ENCODE measurements at places on chromosomes 13 and 19.
A peak's percentile ranks its signal among the peaks of the same experiment; 100 is the strongest.

DNA sequence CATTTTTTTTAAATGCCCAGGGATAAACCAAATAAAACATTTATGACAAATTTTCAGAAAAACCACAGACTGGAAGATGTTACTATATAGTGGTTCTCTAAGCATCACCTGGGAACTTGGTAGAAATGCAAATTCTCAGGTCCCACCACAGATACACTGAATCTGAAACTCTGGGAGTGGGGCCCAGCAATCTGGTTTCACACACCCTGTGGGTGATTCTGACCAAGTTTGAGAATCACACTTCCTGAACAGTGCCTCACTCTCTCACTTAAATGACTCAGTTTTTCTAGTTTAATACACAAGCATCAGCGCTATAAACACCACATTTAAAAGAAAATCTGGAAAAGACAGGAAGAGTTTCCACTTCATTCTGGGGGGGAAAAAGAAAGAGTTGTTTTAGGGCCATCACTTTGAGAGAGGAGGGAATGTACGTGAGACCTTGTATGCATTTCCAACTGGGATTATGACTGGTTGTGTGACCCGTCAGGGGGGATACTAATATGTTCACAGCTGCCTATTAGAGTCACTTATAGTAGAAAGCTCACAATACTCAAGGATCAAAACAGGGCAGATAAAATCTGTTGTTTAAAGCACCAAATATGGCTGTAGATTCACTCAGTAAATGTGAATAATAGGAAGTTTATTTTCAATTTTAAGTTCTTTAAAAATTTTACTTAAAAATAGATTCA lies 567.7 kb downstream of the GPC6 start:
- no peak for DNase-seq

DNA sequence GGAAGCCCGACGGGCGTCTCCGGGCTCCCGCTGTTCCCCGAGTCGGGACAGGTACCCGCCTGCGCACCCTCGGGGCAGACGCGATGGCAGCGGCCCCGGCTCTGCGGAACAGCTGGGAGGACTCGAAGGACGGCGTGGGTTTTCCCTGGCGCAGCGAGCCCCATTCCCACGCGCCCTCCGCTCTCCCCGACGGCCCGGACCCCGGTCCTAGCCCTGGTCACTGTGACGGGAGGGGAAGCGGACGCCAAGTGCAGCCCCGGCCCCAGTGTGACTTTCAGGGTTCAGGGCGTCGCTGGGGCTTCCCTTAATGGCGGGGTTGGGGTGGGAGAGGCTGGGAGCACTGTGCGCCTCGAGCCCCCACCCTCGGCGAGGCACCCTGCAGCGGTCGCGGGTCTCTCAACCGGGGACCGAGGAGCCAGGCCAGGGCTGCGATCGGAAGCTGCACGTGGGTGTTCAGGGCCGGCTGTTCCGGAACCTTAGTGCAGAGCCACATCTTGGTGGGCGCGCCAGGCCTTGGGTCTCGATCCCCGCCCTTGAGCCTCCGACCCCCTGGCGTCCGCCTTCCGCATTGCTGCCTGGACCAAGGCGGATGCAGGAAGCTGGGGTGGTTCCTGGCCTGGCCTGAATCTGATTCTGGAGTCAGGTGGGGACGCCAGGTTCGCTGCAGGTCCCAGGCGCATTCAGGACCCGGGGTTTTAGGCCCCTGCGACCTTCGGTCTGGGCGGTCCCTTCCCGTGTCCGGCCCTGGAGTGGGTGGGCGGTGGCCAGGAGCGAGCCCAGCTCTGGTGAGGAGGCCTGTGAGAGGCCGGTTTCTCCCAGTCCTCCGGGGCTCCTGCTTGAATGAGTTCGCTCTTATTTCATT lies 3.5 kb downstream of the LGALS7B start:
- peak; percentile 59 for DNase-seq

GRCh38 chr13:48729856-48730255 lies 76.1 kb downstream of the CYSLTR2 start:
- no peak for DNase-seq

GRCh38 chr19:512547-513365 lies 5.5 kb downstream of the TPGS1 start:
- DNase-seq, result no peak

DNA sequence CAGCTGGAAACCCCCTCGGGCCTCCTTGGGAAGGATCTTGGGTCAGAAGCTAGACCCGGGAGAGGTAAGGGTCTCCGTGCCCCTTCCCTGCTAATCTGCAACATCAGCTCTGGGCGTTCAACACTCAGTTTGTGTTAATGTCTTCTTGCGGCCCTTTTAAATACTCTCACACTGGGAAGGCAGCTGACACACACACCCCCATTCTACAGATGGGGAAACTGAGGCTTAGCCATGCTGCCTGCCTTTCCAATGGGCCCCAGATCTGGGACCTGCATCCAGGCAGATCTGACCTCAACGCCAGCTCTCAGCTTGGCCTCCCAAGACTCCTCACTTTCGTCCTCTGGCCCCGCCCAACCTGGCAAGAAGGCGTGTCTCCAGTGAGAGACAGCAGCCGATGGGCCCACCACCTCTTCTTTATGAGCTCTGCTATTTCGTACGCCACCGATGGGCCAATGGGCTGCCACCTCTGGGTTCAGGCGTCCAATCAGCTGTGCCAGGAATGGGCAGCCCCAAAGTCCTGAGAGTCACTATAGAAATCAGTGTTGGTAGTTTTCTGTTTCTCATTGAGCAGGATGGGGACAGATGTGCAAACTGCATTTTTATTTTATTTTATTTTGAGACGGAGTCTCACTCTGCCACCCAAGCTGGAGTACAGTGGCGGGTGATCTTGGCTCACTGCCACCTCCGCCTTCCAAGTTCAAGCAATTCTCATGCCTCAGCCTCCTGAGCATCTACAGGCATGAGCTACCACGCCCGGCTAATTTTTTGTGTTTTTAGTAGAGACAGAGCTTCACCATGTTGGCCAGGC lies 43.8 kb downstream of the DNM2 start:
- DNase-seq, result no peak

- no peak for DNase-seq
These were observed 67.2 kb upstream of the GPR183 start for GRCh38 chr13:99374169-99374991.

- no peak for DNase-seq
These were observed 267.3 kb downstream of the DLEU7 start for GRCh38 chr13:50576156-50576555.

- peak; percentile 3 for DNase-seq
These were observed 30.6 kb upstream of the DPP9 start for GRCh38 chr19:4754248-4754647.

- DNase-seq, result no peak
These were observed 126.5 kb upstream of the NBEA start for GRCh38 chr13:34815526-34815925.

- peak; percentile 98 for DNase-seq
These were observed at the start of gene ZNF91 for GRCh38 chr19:23395041-23395721. Gene ZNF91, minus strand, starts transcription at chr19:23395471. Its CDS starts 117 bp downstream, at chr19:23395354.

- no peak for DNase-seq
These were observed 4.2 kb downstream of the GYS1 start for GRCh38 chr19:48988860-48989259.

GRCh38 chr19:35959040-35959967 lies 23.1 kb downstream of the LRFN3 start:
- peak; percentile 23 for DNase-seq

- DNase-seq, result no peak
These were observed 437 bp downstream of the HIPK4 start for GRCh38 chr19:40389404-40390083.

DNA sequence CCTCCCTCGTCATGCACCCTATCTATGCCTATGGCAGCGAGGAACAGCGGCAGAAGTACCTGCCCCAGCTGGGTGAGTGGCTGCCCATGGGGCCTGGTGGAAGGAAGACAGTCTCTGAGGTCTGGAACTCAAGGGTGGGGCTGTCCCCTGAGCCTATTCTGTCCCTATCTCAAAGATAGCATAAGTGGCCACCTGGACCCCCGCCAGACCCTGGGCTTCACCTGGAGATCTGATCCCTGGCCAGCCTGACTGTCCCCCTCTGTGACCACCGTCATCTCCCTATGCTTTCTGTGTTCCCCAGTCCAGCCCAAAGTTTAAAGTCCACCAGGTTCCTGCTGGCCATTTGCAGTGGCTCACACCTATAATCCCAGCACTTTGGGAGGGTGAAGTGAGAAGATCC lies 2.6 kb downstream of the GCDH start:
- DNase-seq, result no peak

GRCh38 chr13:21079761-21080592 lies 18.6 kb upstream of the LATS2 start:
- peak; percentile 96 for DNase-seq

- no peak for DNase-seq
These were observed 8.5 kb downstream of the MED26 start for GRCh38 chr19:16619457-16619856.

DNA sequence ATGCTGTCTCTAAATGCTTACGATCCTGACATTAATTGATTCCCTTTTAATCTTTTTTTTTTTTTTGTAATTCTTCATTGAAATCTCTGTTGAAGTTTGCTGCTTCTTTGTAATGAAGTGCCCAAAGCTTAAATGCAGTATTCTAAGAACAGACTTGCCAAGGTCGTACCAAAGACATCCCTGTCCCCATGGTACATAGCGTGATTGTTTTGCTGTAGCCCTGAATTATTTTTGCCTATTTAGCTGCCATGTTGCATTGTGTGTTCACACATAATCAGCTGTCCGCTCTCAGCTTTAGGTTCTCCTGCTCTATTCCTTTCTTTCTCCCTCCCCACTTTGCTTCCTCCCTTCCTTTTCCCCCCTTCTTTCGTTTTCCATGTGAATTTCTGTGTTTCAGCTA lies 21.1 kb downstream of the FGF9 start:
- DNase-seq, result no peak

DNA sequence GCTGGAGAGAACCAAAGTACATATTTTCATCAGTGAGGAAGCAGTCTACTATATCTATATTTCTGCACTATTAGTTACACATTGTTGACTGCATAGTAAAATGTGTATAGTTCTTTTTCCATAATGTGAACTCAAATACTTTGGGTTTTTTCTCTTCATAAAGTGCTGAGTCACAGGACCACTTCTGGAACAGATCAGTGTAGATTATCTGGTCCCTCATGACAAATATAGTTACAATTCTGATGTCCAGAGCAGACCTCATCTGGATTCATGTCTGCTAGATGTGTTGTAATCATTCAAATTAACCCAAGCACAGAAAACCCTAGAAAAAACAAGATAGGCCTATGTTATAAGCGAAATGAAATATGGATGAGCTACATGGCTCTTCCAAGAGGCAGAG lies 171.4 kb downstream of the SUCLA2 start:
- no peak for DNase-seq

GRCh38 chr13:104253063-104253680 lies 1187.0 kb upstream of the SLC10A2 start:
- peak; percentile 64 for DNase-seq

DNA sequence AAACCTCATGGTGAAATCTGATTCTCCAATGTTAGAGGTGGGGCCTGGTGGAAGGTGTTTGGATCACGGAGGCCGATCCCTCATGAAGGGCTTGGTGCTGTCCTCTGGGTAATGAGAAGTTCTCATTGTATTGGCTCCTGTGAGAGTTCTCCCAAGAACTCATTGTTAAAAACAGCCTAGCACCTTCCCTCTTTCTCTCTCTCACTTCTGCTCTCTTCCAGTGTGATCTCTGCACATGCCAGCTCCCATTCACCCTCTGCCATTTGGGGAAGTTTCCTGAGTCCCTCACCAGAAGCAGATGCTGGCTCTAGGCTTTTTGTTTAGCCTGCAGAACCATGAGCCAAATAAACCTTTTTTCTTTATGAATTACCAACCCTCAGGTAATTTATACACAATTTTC lies 3.1 kb upstream of the SUCLA2 start:
- DNase-seq, result no peak

- DNase-seq, result no peak
These were observed at the start of gene SHANK1 for GRCh38 chr19:50719566-50719965. Gene SHANK1, minus strand, starts transcription at chr19:50719802. Its CDS starts 2,883 bp downstream, at chr19:50716919.

DNA sequence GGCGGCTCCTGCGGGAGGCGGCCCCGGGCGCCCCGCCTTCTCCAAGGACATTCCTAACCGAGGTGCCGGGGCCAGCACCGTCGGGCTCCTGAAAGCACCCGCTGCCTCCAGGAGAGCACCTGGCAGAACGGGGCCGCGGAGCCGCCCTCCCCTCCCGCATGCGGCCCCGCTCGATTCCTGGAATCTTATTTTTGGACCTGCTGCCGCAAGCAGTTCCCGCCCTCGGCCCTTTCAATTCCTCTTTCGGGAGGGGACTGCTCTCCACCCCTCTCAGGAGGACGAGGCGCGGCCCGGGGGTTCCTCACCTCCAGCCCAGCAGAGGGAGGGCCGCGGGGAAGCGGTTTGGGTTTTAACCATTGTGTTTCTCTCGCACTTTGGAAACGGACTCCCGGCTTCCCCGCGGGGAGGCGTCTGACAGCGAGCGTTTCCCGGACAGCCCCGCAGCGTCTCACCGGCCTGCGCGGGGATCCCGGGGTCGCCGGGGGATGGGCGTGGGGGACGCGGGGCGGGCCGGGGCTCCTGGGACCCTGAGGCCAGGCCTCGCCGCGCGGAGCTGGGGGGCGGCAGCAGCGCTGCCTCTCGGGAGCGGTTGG lies 849 bp downstream of the GAS6 start:
- peak; percentile 36 for DNase-seq

GRCh38 chr13:32232263-32232662 lies 82.9 kb downstream of the ZAR1L start:
- DNase-seq, result no peak

DNA sequence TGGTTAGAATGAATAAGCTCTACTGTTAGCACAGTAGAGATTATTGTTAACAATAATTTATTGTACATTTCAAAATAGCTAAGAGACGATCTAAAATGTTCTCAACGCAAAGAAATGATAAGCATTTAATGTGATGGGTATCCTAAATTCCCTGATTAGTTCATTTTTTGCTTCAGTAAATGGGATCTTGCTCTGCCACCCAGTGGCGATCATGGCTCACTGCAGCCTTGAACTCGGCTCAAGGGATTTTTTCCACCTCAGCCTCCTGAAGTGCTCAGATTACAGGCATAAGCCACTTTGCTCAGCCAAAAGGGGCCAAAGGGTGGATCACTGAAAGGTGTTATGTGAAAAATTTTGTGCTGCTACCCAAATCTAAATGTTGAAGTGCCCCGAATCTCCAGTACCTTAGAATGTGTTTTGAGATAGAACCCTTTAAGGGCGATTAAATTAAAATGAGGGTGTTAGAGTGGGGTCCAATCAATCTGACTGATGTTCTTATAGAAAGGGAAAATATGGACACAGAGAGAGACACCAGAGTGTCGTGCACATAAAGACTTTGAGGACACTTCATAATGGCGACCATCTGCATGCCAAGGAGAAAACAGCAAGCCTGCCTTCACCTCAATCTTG lies 31.5 kb upstream of the ZNF766 start:
- DNase-seq, result peak; percentile 78

GRCh38 chr13:113918580-113918979 lies 54.7 kb upstream of the GAS6 start:
- no peak for DNase-seq

- DNase-seq, result no peak
These were observed 2.4 kb downstream of the CD33 start for GRCh38 chr19:51227326-51227725.

- DNase-seq, result no peak
These were observed 5.8 kb upstream of the DMKN start for GRCh38 chr19:35519291-35519690.
